Fibroblast of villous mesenchyme (primary cell): ENCODE measurements at places on chromosomes 6 and 20. TPM values are rescaled to one million over a fixed set of nuclear protein-coding genes. Genes with fewer than 3 reads are reported as not detected.

DNA sequence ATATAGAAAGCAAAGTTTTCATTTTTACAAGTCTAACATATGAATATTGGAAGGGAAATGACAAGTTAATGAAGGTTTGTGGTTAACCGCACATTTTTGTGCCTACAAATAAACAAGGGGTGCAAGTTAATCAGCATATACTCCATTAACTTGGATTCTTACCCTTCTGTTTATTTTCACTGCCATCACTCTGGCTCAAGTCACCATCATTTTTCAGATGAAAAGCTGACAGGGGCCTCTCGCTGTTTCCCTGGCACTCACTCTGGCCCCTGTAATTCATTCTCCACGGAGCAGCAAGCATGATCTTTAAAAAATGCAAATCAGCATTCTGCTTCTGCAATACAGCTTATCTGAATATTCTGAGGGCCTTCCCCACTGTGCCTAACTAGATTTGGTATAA lies 29.8 kb downstream of the APCDD1L start:
- DNase-seq: no peak

DNA sequence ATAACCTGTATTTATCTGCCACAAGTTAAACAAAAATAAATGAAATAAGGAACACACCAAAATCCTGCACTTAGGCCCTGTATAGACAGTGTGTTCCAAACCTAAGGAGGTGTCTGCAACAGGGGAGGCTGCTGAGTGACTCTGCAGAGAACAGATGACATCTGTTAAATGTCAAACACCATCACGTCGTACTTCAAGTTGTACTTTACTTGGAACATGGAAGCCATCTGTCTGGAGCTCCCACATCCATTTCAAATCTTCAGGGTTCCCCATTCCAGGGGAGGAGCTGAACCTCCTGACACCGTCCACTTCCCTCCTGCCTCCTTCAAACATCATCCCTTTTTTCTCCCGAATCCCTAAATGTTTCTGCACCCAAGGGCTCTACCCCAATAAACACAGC lies 1.8 kb upstream of the MAP7 start:
- DNase-seq: no peak

- peak; percentile 88 for DNase-seq
Observed at GRCh38 chr6:112846681-112847080, 499.6 kb downstream of the RFPL4B start.

SHLD1 gene
- 0.97 and 1.7 TPM in 2 replicates for total RNA-seq

DNA sequence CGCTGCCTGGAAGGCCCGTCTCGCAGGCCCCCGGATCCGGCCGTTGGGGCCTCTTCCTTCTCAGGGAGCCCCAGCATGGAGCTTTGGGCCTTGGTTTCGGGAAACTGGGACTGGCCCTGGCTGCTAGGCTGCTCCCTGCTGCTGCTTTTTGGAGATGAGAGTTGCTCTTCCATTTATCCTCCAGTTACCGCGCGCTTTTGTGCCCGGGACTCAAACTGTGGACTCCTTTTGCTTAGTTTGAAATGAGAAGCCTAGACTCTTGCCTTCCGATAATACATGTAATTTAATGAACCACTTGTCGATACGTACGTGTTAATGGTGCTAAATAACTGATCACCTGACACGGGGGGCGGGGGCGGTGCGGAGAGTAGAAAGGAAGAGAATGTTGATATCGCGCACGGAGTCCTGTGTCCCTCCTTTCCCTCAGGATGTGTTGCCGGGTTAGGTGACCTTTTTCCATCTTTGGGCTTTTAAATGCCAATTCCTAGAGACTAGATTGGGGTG lies 968 bp downstream of the PHF3 start:
- DNase-seq: peak; percentile 44

GRCh38 chr20:8144282-8145245 lies 12.5 kb downstream of the PLCB1 start:
- DNase-seq: peak; percentile 80

DNA sequence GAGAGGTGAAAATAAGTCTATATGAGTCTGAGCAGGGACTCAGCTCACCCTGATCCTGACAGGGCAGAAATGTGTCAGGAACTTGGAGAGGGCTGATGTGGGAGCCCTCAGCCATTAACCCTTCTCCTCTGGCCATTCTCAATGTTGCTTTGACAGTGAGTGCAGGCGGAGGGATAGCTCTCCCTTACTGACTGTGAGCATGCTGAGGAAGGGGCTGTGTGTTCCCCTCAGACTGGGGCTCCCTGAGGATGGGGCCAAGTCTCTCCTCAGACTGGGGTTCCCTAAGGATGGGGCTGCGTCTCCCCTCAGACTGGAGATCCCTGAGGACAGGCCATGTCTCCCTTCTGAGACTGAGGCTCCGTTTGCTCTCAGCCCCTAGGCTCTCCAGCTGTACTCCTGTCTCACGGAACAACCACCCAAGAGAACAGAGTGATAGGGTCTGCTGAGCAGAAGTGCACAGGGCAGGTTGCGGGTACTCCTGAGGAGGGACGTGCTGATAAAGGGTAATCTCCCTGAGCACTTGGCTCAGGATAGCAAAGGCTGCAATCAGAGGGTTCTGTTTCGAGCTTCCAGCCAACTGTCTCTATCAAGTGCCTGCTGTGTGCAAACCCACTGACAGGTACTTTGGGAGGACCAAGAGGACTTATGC lies 141.0 kb downstream of the MRPL14 start:
- DNase-seq: no peak

DACT2 gene
- not detected in 2 replicates for total RNA-seq

DNA sequence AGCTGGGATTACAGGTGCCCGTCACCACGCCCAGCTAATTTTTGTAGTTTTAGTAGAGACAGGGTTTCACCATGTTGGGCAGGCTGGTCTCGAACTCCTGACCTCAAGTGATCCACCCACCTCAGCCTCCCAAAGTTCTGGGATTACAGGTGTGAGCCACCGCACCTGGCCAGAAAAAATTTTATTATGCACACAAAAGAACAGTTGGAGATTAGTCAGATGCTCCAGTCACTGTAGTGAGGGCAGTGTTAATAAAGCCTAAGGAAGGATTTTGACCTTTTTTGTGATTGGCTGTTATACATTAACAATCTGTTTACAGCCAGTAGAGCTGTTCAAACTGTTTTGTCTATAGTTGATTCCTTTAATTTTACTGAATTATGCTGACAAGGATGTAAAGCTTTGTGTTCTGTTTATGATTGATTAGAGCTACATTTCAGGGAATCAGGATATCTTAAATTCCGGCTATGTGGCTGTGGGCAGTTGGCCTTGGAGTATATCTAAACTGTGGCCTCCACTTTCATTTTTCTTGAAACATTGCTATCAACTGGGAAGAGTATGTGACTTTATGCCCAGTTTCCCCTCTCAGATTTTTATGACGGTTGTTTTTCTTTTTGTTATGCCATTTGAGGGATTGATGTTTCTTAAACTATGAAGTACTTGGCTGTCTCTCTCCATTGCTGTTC lies 9.9 kb downstream of the ZSWIM3 start:
- DNase-seq: no peak

GRCh38 chr6:7124114-7124513 lies 16.4 kb downstream of the RREB1 start:
- DNase-seq: no peak

GRCh38 chr20:63351811-63352591 lies 9.1 kb downstream of the CHRNA4 start:
- no peak for DNase-seq
